AG20443 (cell line): ENCODE measurements at places on chromosomes 1 and 21.

DNA sequence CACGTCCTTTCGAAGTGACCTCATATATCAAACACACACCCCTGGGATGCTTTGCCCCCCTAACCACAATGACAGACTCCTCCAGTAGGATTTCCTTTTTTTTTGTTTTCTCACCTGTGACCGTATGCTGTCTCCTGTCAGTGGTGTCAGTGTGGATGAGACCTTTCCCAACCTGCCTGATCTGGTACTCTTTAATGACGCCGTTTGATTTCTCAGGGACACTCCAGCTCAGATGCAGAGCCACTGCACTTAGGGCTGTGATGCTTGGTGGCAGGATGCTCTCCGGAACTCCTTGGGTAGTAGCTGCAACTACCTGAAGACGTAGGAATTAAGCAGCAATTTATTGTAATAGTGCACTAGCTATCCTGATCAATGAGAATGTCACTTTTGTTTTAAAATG is 212.6 kb downstream of the KCTD3 start:
- no peak for DNase-seq

DNA sequence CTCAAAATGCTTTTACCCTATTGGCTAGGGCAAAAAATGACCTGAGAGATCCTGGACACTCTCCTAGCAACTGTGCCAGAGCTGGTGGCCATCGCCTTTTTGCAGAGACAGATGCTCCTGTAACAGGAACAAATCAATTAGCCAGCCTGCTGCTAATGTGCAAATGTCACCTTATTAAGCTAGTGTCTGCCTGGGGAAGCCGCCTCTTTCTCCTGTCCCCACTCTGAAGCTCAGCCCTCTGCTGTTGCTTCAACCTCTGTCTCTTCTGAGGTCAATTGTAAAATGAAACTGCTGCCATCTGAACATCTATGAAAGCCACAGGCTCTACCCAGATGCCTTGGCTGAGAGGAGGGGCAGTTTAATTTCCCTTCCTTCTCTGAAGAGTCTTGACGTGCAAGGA is 85.5 kb upstream of the CACNA1E start:
- no peak for DNase-seq

- DNase-seq = peak; percentile 68
Measured at GRCh38 chr1:233668725-233669294, 54.9 kb downstream of the KCNK1 start.

DNA sequence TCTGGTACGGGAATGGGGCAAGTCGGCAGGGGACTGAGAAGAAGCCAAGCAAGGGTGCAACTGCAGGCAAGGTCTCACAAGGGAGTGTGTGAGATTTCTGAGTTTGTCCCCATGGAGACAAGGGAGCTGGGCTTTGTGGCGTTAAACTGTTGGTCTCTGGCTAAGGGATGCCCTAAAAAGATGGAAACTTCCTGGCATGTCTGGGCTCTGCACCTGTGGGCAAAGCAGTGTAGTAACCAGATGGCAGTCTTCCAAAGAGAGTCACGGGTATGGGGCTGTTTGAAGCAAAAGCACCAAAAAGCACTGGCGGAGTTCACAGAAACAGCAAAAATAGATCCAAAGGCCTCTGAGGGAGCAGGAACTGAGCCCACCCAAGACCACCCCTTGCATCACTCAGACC is 104.8 kb upstream of the SLC44A3 start:
- DNase-seq = no peak

DNA sequence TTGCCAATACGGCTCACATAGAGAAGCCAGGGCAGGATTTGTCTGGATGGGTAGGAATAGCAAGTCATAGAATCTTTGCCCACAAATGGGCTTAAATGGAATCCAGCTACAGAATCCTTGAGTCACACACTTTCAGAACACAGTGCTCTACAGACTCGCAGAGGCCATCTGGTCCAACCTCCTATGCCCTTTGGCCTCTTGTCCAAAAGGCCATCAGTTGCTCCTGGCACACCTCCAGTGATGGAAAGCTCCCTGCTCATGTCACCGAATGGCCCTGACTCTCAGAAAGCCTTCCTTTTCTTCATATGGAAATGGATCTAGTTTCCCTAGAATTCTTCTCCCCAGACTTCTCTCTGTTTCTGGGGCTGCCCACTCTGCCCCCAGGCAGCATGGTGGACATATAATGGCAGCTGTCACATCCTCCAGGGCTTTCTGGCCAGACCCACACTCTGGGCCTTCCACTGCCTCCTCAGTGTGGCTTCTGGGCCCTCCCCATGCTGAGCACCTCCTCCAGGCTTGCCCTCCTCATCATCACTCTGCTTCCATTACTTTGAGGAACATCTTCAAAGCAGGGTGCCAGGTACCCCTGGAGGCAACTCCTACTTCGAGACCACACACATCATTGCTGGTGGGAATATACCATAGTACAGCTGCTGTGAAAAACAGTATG is 33.6 kb upstream of the TRABD2B start:
- DNase-seq = no peak

DNA sequence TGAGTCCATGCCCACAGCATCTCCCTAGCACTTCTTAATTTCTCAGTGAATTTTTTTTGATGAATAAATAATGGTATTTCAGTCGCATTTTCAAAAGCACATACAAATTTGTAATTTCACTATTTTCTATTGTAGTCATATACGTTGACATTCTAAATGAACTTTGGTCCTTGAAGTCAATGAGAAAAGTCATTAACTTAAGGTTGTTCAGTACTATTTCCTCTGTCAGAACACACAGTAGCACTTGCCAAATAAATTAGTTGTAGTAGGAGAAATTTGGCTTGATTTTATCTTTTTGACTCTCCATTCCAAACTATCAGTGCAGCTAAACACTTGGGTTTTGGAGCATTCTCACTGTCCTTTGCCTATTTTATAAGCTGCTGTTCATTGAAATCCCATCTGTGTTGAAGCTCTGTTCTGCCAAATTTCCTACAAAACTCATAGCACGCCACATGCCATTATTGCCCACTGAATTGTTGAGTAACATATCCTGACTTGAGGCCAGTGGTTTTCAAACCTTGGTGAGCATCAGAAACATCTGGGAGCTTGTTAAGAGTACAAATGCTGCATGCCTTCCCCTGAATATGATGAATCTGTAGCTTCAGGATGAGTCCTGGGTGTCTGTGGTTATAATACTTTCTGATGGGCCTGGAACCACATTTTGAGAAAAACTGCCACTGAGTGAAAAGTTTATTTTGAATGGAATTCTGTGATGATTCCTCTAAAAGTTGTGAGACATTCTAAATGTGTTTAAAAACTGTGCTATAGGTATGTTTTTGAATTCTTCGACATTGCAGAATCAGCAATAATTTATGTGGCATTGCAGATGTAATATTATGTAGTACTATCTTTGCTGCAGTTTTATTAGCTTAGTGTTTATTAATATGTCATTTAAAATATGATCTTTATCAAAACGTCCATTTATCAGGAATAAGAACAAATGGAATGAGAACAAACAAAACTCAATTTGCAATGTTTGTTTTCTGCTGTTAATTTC is 78.9 kb downstream of the DNM3 start:
- peak; percentile 43 for DNase-seq

- DNase-seq = no peak
Measured at GRCh38 chr1:112537456-112537855, 28.7 kb downstream of the WNT2B start.

GRCh38 chr21:36973986-36974850 is 7.7 kb upstream of the HLCS start:
- DNase-seq = no peak

DNA sequence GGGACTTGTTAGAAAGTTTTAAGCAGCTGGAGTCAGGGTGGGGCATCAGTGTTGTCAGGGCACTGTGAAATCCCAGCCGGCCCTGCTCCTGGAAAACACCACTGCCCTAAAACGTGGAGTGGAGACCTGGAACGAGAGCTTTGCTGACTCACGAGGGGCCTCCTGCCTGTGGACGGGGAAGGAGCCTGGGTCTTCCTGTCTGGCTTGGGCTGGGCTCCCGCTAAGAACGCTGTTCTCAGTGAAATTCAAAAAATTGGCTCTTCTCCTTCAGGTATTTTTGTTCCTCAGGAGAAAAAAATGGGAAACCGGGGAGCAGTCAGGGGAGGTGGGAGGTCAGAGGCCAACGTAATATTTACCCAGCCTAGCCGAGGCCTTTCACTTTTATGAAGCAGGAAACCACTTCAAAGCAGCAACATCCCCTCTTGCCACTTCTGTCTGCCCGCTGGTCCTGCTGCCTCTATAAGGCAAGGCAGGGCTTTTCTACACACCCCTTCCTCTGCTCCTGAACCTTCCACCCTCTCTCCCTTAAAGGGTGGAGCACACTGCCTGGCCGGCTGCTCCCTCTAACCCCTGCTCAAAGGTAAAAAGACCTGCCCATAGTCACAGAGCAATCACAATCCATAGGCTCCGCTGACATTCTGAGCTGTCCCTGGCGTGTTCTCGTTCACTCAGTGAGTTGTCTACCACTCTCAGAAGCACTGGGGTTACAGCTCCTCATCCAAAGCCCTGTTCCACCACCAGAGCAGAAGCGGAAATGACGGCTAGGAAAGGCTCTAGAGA is 8.0 kb downstream of the PLXNA2 start:
- DNase-seq = peak; percentile 75

DNA sequence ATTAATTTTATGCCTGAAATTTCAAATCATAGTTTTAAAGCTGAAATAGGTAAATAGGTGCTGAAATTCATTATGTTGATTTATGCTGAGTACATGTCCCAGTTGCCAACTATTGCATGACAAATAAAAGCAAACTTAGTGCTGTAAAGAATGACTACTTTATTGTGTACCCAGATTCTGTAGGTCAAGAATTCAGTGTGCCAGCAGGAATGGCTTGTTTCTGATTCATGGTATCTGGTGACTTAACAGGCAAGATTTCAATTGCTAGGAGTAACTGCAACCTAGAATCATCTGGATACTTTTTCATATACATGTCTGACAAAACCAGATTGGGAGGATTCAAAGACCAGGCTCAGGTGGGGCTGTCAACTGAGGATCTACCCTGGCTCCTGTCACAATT is 678.4 kb upstream of the ADAMTS5 start:
- no peak for DNase-seq

GRCh38 chr1:26218906-26219494 is 15.0 kb upstream of the CEP85 start:
- DNase-seq = no peak

DNA sequence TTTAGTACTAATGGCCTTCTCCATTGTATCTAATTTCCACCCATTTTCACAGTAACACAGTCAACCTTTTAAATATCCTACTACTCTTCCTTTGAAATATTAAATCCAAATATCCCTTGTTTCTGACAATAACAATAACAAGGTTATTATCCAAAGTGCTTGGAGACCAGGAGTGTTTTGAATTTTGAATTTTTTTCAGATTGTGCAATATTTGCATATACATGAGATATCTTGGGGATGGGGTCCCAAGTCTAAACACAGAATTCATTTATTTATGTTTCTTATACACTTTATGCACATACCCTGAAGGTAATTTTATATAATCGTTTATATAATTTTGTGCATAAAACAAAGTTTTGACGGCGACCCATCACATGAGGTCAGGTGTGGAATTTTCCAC is 17.5 kb downstream of the DMAP1 start:
- DNase-seq = no peak

DNA sequence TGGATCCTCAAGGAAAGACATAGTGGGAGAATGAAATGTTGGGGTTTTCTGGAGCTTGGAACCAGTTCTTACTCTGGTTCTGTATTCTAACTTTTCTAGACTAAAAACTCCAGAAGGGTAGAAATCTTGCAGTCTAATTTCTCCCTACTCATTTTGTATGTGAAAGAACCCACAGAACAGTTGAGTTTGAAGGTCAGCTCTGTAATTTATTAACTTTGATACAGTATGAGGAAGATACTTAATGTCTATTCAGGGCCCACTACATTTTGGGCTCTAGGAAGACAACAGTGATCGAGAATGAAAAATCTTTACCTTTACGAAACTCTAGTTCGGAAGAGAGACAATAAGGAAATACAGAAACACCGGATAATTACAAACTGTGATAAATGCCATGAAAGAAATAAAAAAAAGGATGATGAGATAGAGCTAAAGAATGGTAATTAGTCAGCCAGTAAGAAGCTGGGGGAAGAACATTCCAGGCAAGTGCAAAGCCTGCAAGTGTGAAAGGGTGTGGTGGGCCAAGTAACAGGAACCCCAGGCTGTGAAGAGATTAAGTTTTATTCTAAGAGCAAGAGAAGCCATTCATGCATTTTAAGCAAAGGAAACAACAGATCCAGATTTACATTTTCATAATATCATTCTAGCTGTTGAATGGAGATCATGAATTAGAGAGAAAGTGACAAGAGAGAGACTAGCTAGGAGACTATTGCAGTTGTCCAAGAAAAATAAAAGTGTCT is 159.9 kb upstream of the HMCN1 start:
- DNase-seq = peak; percentile 34

DNA sequence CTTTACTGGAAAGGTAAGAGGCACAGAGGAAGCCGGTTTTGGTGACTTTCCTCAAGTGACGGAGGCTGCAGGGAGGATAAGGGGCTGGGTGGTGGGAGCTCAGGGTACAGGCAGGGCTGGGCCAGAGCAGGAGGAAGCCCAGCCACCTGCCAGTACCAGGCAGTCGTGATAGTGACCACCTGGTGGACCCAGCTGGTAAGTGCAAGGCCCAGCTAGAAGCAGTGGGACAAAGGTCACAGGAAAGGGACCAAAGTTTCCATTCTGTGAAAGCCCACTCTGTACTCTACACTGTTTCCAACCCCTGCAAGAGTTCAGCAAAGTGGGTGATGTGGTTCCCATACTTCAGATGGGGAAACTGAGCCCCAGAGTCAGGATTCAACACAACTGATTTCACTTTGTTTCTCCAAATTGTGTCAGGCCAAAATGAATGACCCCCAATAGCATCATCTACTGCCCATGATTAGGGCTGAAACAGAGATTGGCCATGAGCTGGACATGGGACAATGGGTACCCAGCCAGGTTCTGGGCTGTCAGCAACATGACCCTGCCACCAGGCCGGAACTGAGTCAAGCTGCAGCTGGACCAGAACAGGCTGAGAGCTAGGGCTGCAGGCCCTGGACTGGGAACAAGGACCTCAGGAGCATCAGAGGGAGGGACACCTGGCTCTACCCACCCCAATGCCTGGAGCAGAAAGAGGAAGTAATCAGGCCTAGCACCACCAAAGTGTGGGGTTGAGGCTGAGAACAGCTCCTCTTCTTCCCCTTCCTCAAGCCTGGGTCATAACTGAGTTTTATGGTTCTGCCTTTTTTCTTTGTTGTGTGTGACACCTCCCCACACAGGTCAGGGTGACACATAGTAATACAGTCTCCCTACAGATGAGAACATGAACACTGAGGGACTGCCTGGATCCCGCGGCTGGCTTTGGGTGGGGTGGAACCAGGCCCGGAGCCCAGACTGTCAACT is 50.2 kb downstream of the KCNN3 start:
- DNase-seq = peak; percentile 44
